ENCODE measurements at places on chromosomes 3 and 15. TPM values are rescaled to one million over a fixed set of nuclear protein-coding genes. Genes with fewer than 3 reads are reported as not detected.
A peak's percentile ranks its signal among the peaks of the same experiment; 100 is the strongest.

DNA sequence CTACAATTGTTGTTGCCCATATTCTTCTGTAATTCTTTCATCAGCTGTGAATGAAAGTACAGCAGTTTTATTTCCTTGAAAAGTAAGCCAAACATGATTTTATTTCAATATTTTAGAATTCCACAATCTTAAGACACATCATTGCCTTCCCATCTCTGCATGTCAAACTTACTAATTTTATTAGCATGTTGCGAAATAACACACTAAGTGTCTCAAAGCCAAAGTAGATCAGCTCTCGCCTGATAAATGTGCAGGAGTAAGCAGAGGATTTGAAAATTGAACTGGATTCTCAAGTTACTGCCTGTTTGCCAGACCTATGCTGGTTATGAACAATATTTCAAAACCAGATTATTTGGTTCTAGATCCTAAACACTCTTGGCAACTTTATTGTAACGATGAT is 25.7 kb downstream of the TGFBR2 start:
- no peak for DNase-seq

Gene PLEKHO2
- 26.7 TPM for total RNA-seq

DNA sequence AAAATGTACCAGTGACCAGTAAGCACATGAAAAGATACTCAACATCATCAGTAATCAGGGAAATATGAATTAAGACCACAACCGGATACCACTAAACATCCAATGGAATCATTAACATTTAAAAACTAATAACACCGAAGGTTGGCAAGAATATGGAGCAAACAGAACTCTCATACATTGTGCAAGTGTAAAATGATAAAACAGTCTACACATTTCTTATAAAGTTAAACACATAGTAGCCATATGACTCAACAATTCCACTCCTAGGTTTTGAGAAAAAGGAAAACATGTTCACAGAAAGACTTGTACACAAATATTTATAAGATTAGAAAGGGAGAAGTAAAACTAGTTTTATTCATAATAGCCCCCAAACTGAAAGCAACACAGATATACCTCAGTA is 60.3 kb upstream of the SLCO2A1 start:
- no peak for DNase-seq

GRCh38 chr3:154034797-154035330 is 86.3 kb upstream of the ARHGEF26 start:
- DNase-seq: no peak

Gene STRIT1
- not detected for total RNA-seq

- no peak for DNase-seq
Observed at GRCh38 chr3:13378155-13378554, 42.0 kb downstream of the NUP210 start.

GRCh38 chr15:56528136-56528535 is 63.2 kb upstream of the MNS1 start:
- no peak for DNase-seq

- DNase-seq: no peak
Observed at GRCh38 chr3:67227030-67227429, 228.9 kb downstream of the KBTBD8 start.

- no peak for DNase-seq
Observed at GRCh38 chr3:73509816-73510215, 114.9 kb downstream of the PDZRN3 start.

- DNase-seq: no peak
Observed at GRCh38 chr15:81168131-81168526, 28.6 kb upstream of the IL16 start.

Gene CYP1A1
- total RNA-seq: not detected

- DNase-seq: no peak
Observed at GRCh38 chr15:52976516-52977075, 186.5 kb upstream of the ONECUT1 start.

DNA sequence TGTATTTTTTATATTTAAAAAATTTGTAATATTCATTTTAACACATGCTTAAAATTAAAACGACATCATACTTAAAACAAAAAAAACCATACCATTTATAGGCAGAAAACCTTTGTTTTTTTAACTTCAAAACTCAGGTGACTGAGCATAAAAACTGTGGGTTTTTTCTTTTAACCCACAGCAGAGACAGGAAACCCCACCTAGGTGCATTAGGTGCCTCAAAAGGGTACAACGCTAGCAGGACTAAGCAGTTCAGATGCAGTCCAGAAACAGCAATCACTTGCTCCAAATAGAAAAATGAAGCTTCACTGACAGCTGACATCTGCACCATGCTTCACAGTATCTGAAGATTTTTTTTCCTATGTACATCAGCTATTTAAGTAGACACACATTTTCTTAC is 52.3 kb downstream of the GLB1 start:
- DNase-seq: no peak

DNA sequence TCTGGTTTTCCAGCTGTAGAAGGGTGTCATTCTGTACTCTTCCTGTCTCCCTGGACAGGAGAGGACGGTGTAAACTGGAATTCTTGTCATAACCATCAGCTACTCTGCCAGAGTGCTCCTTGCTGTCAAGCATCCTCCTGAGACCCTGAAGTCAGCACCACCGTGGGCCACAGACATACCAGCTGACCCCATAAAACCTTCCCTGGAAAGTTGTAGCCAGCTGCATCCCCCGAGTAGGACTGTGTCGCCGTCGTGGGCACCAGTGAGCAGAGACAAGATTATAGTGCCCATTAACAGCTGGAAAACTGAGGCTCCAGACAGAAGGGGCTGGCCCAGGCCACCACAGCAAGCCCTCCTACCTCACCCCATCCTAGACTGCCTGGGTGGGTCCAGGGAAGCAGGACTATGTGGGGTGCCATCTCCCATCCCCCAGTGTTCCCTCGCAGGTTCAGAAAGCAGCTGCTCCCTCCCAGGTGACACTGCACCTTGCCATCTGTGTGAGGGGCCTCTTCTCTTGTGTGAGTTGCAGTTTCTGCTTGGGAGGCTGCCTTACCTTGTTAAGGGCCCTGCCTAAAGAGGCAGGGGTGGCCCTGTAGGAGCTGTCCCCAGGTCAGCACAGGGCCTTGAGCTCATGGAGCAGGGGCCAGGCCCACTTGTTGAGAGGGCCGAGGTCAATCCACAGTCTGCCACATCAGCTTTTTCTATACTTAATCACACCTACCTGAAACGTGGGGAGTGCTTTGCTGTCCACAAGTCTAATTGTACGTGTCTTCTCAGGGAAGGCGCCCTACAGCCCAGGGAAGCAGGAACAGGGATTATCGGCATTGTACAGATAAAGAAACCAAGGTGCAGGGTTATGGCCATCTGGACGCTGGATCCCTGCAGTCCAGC is 191.9 kb upstream of the LINGO1 start:
- no peak for DNase-seq

DNA sequence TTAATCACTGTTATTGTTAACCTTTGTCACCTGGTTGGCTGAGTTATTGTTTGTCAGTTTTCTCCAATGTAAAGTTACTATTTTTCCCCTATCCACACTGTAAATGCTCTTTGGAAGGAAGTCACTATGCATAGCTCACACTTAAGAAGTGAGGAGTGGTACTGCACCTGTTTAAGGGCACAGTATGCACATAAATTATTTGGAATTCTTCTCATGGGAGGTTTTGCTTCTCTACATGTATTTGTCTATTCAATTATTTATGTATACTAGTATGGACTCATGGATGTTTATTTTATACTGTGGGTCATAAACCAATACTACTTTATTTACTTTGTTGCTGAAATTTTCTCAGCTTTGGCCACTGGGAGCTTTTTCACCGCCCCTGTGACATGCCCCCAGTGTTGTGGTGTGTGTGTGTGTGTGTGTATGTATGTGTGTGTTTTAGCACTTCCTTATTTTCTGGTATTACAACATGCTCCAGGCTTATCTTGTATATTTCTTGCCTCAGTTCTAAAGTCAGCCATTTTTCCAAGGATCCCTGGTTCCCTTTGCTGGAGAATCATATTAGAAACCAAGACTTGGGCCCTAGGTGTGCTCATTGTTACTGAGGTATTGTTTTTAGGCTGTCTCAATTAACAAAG is 290.5 kb downstream of the KBTBD8 start:
- DNase-seq: no peak

DNA sequence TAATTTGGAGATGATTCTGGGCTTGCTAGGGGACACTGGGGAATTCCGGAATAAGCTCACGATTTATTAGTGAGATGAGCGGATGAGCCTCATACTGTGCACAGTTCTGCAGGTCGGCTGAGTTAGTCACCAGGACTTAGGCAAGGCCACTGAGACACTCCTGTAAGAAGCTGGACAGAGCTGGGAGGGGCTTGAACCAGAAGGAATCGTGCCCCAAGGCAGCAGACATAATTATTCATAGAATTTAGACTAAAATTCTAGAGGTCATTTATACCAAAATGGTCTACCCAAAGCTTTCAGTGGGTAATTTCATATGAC is 121.4 kb downstream of the VGLL4 start:
- DNase-seq: no peak

GRCh38 chr3:71133865-71134264 is 449.7 kb downstream of the FOXP1 start:
- no peak for DNase-seq

DNA sequence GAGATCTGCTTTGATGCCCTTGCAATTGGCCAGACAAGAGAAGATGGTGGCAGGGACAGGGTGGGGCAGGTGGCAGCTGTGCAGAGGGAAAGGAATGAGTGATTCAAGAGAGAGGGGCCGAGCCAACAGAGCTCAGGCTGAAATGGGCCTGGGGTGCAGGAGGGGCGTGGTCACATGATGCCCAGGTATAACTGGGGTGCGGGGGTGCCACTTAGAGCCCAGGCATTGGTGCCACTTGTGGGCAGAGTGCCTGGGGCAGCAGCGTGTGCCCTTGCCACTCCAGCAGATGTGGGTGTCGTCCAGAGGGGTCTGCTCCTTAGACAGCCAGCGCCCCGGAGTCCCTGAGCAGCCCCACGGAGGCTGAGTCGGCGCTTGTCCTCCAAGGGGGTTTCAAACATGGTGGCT is 88.7 kb downstream of the PLXNA1 start:
- no peak for DNase-seq

- peak; percentile 39 for DNase-seq
Observed at GRCh38 chr3:14791343-14791945, 27.3 kb upstream of the FGD5 start.

Gene PRKCD
- 4.1 TPM for total RNA-seq

DNA sequence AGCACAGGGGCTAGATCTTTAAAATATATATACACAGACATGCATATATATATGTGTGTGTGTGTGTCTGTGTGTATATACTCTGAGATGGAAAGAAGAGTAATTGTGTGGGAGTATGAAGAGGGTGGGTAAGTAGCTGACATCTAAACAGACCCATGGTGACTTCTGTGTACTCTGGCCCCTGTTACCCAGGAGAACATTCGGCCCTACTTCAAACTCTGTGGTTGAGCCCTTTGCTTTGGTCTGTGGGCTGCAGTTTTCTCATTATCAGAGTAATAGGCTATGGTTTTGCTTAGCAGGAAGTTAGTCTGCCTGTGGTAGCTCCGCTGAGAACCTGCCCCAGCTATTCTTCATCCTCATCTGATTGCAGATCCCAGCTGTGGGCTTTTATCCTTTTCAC is 141.4 kb downstream of the RBPMS2 start:
- no peak for DNase-seq

DNA sequence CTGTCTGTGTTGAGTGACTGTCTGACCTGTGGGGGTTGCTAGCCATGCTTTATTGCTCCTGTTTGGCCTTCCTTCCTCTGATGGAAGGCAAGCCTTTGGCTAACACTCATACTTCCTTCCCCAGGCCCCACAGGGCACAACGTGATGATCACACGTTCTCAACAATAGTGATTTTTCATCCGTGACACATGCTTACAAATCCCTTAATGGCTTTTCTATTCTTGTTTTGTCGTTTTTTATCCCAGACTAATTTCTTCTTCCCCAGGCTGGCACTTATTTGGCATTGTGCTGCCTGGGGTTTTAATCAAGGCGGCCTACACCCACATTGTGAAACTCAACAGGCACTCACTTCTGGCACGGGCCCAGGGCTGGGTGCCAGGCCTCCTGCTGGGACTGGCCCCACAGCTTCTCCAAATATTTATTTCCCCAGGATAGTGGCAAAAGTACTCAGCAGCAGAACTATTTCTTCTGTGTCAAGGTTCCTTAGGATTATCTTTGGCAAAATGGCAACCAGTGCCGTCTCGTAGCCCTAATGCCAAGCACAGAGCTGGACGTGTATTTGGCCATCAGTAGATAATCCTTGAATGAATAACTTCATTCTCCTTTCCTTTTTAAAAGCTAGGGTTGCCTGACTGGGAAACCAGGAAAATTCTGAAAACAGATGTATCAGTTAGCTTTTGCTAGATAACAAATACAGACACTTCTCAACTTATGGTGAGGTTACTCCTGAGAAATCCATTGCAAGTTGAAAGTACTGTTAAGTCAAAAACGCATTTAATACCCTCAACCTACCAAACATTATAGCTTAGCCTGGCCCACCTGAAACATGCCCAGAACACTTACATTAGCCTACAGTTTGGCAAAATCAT is 30.6 kb downstream of the CMTM7 start:
- peak; percentile 46 for DNase-seq

DNA sequence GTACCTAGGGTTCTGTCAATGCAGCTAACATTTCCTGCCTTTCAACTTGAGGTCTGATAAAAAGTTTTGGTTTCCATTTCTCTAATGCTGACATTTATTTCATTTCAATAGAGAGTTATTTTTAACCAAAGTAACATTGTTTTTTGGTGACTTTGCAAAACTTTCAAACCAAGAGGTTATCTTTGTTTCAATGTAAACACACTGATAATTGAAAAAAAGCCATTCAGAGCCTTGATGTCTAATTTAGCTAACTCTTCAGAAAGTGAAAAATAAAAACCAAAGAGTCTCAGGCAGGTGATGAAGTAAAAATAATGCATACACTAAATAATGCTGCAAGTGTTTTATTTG is 9.6 kb upstream of the TIPARP start:
- no peak for DNase-seq

Gene DAZL
- not detected for total RNA-seq

Gene VWA5B2
- total RNA-seq: 1.0 TPM

- DNase-seq: no peak
Observed at GRCh38 chr15:83940136-83940535, 286.2 kb downstream of the ADAMTSL3 start.

- DNase-seq: no peak
Observed at GRCh38 chr3:30273304-30274072, 332.9 kb upstream of the TGFBR2 start.

GRCh38 chr15:40511093-40511471 is 40.3 kb downstream of the CHST14 start:
- no peak for DNase-seq
